Stimulated activated CD4-positive, alpha-beta T cell treated with anti-CD3 and anti-CD28 coated beads, Interleukin-1b, Interleukin-23, amount 100 ng/mL, for 4 hours (primary cell): ENCODE measurements at places on chromosomes 13 and 19.
A peak's percentile ranks its signal among the peaks of the same experiment; 100 is the strongest.

- DNase-seq: no peak
These were observed 5.9 kb upstream of the CCL25 start for GRCh38 chr19:8046569-8047165.

DNA sequence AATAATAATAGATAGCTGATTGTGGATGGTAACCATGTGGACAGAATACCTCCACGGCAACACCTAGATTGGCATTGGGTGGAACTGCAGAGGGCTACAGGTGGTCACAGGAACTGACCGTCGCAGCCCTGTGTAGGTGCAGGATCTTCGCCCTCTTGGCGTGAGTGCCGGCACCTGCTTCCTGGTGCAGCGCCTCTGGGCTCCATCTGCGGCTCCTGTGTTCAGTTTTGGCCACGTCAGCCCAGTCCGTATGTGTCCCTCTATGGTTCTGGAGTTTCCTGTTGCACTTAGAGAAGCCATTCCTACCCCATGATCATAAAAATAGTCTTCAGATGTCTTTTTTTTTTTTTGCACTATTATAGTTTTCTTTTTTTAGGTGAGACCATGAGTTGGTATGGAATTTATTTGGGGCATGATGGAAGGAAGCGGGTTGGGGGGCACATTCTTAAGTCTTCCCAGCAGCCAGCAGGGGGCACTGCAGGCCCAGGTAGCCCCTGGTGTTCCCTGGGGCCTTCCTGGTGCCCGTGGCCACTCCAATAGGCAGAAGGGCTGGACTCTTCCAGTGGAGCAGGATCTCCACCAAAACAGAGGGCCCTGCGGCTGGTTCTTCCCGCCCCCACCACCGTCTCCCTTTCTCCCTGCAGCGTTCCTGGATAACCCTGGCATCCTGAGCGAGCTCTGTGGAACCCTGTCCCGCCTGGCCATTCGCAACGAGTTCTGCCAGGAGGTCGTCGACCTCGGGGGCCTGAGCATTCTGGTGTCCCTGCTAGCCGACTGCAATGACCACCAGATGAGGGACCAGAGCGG, 10.1 kb upstream of the SLC25A42 start:
- DNase-seq: peak; percentile 49

GRCh38 chr19:35211545-35212230, 16.9 kb downstream of the FAM187B start:
- no peak for DNase-seq

DNA sequence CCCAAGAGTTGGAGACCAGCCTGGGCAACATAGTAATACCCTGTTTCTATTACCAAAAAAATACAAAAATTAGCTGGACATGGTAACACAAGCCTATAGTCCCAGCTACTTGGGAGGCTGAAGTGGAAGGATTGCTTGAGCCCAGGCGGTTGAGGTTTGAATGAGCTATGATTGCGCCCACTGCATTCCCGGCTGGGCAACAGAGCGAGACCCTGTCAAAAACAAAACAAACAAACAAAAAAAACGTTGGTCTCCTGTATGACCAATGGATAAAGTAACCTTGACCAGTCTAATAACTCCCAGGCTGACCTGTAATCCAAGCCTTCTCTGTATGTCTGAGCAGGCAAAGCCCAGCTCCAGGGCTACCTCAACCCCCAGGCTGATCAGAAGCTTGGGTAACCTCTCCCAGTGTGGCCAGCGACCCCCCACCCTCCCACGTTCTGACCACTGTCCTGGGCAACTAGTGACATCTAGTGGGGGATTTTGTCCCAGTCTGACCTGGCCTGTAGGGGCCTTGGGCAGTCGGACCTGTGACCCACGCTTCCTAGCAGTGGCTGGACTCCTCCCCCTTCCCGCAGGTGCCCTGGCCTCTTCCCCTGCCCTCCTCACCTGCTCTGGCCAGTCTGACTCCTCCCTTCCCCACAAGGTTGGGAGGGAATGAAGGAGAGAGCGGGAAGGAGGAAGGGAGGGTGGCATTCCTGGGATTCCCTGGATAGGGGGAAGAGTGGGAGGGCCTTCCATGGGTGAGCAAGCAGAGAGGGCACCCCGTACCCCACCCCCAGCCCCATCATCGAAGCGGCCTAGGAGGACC, 1.0 kb upstream of the BCAM start:
- DNase-seq: no peak

DNA sequence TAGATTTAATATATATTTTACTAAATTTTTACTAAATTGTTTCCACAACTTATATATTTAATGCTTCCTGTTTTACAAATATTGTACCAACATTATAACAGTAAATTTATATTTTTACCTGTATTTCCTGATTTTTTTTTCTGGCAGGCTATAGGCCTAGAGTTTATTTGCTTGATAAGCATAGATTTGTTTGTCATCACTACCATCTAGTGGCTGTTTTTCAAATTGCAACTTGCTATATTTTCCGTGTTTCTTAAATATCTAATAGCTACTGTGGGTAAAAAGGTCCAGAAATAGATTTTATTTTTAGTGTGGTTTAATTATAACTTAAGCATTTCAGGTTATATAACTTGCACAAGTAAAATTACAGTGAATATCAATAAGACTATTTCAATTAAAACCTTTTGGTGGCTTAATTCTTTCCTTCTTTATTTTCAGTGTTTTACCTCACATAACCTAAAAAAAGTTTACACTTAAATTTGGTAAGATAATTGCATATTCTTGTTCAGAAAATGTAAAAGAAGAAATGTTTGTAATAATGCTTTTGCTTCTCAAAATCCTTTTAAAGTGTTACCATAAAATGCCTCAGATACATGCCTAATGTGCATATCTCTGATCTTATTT, 60.6 kb downstream of the NDFIP2 start:
- DNase-seq: peak; percentile 22

GRCh38 chr13:26508885-26509284, 48.6 kb upstream of the WASF3 start:
- no peak for DNase-seq

- DNase-seq: no peak
These were observed 2.2 kb downstream of the RPS15 start for GRCh38 chr19:1440418-1440801.

DNA sequence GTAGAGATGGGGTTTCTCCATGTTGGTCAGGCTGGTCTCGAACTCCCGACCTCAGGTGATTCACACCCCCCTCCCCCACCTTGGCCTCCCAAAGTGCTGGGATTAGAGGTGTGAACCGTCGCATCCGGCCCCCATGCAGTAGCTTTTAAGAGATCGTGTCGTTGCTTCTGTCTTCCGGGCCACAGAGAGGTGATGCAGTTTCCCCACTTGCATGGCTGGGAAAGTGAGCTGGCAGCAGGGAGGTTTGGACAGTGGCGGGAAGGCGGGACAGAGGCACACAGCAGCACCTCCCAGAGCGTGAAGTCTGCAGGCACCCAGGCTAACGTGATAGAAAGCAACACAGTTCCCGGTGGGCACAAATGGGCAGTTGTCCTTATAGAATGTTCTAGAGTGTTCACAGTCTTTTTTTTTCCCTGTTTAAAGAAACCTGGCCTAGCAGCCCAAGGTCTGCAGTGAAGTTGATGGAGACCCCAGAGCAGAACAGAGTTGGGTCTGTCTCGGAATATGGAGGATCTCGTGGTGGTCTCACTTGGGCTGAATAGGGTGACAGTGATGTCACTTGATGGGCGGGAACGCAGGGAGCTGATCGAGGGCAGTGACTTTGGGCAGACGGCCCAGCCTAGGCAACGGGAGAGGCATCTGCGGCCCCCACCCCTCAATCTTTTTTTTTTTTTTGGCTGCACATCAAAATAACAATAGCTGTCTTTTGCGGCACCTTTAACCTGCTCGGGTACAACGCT, 4.9 kb downstream of the UHRF1 start:
- DNase-seq: no peak

DNA sequence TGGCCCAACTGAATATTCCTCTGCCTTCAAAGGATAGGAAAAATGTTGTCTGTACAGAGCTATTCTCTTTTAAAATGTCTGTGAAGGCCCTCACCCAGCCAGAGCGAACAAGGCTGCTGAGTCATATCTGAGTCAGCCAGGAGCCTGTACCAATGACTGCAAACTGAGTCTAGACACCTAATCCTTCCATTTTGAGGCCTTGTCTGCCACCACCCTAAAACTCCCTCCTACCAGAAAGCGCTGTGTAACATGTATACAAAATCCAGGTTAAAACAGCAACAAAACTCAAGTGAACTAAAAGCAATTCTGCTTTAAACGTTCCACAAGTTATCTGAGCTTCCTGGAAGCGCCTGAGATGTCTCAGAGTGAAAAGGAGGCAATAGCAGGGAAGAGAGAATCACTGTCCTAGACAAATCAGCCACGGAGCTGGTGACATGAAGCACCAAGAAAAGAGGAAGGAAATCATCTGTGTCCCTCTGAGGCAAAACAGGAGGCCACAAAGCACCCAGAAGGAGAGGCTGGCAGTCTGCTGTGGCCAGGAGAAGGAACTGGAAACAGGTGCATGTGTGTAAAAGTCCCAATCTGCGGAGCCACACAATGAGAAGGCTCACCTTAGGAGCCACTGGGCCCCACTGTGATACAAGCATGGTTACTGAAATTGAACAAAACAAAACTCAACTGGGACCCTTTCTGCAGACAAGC, 10.2 kb downstream of the DHRS12 start:
- DNase-seq: peak; percentile 30

- no peak for DNase-seq
These were observed 433.0 kb downstream of the TSHZ3 start for GRCh38 chr19:30916238-30916637.

- DNase-seq: no peak
These were observed 36.5 kb upstream of the SACS start for GRCh38 chr13:23469951-23470421.

- no peak for DNase-seq
These were observed 6.2 kb downstream of the ZNF253 start for GRCh38 chr19:19871932-19872331.

GRCh38 chr19:7734220-7735203, 2.6 kb upstream of the CLEC4G start:
- DNase-seq: no peak

DNA sequence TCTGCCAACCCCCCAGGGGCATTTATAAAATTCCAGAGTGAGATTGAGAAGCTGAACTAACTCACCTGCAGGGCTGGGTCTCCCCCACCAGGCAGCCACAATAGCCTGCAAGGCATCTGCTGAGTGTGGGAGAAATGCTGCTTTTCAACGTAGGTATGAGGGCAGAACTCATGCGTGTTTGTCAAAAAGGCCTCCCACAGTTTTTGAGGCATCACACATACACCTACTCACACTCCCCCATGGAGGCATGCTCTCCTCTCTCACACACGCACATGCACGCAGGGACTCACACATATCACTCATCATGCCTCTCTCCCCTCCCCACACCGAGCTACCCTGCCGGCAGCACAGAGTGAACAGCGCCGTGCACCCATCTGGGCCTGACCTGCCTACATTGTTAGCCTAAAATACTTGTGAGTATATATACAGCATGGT, 390.5 kb downstream of the FGF9 start:
- DNase-seq: peak; percentile 54

DNA sequence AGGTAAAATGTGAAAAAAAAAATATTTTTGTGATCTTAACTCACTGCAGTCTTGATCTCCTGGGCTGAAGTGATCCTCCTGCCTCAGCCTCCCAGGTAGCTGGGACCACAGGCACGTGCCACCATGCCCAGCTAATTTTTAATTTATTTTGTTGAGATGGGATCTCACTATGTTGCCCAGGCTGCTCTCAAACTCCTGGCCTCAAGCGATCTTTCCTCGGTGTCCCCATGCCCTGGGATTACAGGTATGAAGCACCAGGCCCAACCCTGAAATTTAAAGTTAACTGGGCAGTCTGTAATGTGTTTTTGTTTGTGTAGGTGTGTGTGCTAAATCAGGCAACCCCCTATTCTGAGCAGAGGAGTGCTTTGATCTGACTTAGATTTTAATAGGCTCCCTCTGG, 3.4 kb upstream of the C5AR1 start:
- DNase-seq: no peak

- DNase-seq: no peak
These were observed 32.8 kb upstream of the AKAP11 start for GRCh38 chr13:42239161-42239560.

GRCh38 chr19:47421844-47422395, 2.6 kb upstream of the MEIS3 start:
- no peak for DNase-seq

- DNase-seq: no peak
These were observed 113.2 kb downstream of the TM9SF2 start for GRCh38 chr13:99614465-99614885.

DNA sequence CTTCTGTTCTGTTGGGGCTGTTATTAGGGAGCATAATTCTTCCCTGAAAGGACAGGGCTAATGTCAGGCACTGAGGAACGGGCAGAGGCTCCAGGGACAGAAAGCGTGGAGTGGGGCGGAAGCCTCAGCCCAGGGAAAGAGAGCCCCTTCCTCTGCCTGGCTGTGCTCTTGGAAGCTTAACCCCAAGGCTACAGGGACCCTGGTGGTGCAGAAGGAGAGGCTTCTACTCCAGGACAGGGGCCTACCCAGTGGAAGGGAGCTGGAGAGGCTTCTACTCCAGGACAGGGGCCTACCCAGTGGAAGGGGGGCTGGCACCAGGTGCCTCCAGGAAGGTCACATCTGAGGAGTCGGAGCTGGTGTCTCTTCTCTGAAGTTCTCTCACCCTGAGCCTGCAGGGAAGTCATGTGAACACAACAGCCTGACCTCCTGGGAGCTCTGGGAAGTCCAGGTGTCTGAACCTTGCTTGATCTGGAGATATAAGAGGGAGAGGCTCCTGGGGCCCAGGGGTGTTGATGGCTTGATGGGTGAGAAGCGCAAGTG, 159.5 kb upstream of the SOX1 start:
- no peak for DNase-seq

GRCh38 chr19:38740932-38741331, 3.3 kb downstream of the CAPN12 start:
- DNase-seq: no peak

DNA sequence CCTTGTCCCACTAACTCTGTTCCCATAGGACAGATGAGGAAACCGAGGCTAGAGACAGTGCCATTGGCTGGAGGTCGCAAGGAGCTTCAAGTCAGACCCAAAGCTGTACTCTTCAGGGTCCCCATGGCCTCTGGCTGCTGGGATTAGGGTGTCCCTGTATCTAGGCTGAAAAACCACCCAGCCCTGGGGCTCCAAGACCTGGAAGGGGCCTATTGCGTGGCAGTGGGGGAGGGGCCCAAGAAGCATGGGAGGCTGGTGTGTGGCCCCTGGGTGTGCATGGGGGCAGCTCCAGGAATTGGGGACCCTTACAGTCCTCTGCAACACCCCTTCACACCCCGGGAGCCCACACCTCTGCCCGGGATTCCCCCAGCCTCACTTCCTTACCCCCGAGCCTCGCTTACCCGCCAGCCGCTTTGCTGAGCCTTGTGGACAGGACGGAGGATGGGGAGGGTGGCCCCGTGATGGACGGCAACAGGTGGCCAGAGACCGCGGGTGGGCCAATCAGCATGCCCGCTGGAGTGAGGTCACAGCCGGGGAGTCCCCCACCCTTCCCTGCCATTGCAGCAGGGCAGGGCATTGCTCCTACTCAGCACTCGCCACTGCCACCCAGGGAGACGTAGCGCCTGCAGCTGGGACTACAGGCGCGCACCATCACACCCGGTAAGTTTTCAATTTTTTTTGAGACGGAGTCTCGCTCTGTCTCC, at the start of gene JSRP1:
JSRP1 (minus strand) TSS at position 436 of the 704 bp plus-strand sequence. CDS start 1,103 bp downstream, outside the sequence.
- no peak for DNase-seq

GRCh38 chr13:43786472-43786765, 353 bp downstream of the ENOX1 start:
- no peak for DNase-seq
